ENCODE measurements at places on chromosomes 3 and 15. TPM values are rescaled to one million over a fixed set of nuclear protein-coding genes. Genes with fewer than 3 reads are reported as not detected.
A peak's percentile ranks its signal among the peaks of the same experiment; 100 is the strongest.

GRCh38 chr3:112671930-112672715, 31.2 kb upstream of the CCDC80 start:
- DNase-seq = no peak

GRCh38 chr3:132963786-132964185, 74.4 kb upstream of the TMEM108 start:
- DNase-seq = no peak

DNA sequence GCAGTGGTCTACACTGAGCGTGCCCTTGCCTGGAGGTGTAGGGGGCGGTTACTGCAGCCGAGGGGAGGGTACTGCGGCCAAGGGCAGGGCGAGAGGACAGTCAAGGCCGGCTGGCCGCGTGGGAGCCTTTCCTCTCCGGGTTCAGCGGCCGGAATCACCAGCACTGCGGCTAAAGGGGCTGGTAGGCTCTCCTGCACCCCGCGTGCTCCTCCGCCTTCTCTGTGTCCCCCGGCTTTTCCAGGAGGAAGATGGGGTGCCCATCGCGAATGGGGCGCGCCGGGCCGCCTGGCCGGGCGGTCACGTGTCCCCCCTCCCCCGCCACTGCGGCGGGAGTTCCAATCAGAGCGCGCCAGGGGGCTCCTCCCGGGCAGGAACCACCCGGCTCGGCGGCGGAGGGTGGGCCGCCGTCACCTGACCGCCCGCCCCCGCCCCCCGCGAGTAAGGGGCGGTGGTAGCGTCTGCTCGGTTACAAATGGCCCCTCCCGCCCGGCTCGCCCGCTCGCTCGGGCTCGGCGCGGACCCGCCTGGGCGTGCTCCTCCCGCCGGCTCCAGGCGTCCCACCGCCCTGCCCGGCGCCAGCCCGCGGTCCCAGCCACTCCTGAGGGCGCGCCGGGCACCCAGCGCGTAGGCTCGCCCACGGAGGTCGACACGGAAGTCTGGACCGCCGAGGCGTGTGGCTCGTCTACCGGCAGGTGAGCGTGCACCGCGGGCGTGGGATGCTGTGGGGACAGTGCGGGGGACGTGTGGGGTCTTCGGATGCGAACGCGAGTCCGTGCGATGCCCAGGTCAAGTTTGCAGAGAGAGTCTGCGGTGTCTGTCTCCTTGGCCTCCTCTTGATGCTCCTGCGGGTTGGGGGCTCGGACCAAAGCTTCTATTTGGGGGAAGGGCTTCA, 242.6 kb upstream of the TOPAZ1 start:
- no peak for DNase-seq

DNA sequence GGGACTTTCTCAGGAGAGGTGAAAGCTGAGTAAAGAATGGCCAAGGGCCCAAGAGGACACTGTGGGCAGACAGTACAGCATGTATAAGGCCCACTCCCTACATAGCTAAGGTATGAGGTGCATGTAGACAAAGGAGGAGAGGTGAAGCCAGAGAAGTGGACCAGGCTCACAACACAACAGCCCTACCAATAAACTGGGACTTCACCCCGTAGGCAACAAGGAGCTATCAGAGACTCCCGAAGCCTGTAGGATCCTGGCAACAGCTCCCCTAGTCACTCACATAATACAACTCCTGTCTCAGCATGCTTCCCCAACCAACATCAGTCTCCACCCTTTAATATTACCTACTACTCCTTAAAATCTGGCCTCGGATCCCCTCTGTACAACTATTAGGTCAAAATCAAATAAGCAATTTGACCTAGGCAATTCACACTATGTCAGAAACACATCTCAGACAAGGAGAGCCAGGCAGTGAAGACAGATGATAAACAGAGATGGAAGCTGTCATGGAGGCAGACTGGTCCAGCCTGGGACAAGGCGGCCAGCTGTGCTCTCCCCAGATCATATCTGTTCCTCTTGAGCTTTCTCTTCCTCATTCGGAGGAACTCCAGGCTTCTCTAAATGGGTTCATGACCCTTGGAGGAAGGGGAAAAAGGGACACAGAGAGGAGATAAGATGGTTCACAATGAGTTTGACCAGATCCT, 1.4 kb downstream of the XXYLT1 start:
- DNase-seq = no peak

DNA sequence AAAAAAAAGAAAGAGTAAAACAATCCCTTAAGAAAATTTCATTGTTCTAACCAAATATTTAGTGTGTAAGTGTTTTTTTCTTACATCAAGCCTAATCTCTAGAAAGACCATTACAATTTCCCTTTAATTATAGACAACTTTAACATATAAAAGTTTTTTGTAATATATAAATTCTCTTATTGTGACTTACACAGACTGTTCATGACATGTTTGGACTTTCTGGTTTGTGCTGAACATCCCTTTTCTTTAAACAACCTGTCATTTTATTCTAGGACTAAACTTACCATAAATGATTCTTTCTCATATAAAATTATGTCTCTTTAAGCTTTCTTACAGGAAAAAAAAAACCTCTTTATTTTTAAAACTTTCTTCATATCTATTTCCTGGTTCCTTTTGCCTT, 13.0 kb upstream of the BTLA start:
- no peak for DNase-seq

GRCh38 chr15:65638681-65639089, 16.9 kb downstream of the SLC24A1 start:
- DNase-seq = peak; percentile 54

GRCh38 chr3:134643150-134643675, 7.6 kb downstream of the KY start:
- DNase-seq = no peak

GRCh38 chr3:156359368-156359767, 195.5 kb downstream of the SSR3 start:
- no peak for DNase-seq

DNA sequence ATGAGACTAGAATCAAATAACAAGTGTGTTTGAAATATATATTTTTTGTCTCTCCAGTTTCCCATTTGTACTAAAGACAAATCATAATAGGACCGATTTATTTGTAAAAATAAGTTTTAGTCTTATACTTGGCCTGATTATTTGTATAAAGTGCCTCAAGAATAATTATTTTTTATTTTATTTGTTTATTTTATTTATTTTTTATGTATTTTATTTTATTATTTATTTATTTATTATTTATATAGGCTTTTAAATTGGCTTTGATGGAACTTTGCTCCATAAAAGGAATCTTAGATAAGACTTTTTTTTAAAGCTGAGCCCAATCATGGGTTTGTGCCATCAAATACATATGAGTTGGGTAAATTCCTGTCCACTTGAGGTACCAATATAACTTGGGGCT, 22.2 kb upstream of the ZNF80 start:
- DNase-seq = no peak

- DNase-seq = peak; percentile 41
These were observed 688 bp downstream of the SETD5 start for GRCh38 chr3:9397906-9398699.

- no peak for DNase-seq
These were observed 7.1 kb upstream of the SLC6A20 start for GRCh38 chr3:45803252-45803935.

DNA sequence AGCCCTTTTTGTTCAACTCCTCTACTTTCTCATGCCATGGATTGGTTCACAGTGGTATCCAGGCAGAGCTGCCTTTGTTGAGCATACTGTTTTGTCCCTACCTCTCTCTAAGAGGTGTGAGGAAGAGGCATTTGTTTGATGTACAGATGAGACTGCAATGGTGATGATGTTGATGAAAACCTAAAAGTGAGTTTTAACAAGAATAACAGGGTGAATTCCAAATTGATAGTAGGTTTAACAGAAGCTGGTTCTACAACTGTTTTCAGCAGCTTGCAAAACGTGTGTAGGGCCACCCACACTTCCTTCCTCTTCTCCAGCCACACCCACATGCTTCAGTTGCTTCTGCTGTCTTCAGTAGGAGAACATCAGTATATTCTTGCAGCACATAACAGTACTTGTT, 10.2 kb downstream of the SNRK start:
- DNase-seq = no peak

GRCh38 chr3:83023086-83023485, 1261.6 kb upstream of the GBE1 start:
- DNase-seq = no peak

GRCh38 chr3:143084856-143085731, 34.5 kb upstream of the CHST2 start:
- no peak for DNase-seq

DNA sequence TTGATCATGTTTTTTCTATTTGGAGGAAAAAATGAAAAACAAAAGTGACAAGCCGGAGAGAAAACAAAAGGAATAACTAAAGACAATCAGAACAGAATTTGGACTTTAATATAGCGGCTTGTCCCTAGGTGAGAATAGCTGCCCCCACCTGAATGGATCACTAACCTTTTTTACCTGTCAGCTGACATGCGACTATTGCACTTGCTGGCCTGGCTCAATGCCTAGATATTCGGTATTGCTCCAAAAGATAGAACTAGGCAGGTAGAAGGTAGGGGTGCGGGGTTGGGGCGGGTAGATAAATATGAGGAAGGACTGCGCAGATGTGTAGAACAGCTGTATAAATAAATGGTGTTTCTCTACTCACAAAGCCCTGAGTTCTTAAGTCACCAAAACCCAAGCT, 650 bp upstream of the MORC1 start:
- no peak for DNase-seq

GRCh38 chr3:104764496-104764895, 602.2 kb upstream of the ALCAM start:
- no peak for DNase-seq

DNA sequence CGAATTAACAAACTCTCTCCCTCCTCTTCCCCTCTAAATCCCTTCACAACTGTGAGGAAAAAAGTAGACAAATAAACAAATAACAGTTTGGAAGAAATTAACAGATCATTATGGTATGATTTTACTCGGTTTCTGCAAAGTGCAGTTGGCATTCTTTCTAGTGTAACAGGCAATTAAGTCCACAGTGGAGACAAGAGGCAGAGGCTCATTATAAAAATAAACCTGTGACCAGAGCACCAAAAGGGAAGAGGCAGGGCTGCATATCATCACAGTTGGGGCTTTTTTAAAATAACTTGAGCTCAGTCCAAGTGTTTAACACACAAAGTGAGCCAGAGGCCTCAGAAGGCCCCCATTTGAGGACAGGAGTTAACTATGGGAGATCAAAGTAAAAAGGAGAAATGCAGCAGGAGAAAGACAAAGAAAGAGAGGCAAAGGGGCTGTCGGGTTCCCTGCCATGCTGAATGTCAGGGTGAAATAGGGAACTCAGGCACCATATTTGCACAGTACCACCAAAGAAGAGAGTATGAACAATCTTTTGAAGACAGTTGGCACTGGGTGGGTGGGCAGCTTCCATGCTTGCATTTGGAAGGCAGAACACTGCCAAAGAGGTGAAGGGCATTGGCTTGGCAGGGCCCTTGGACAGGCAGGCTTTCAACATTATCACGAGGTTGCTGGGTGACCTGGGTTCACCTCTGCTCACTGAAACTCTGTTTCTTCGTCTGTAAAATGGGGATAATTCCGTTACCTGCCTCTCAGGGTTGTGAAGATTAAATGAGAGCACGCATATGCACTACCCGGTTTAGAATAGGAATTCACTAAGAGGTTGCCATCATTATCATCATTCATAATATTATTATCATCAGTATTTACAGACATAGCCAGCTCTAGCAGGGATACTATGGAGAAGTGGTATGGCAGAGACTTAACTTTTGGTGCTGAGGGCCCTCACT, 134.5 kb downstream of the MEX3B start:
- no peak for DNase-seq

- DNase-seq = no peak
These were observed 48.9 kb downstream of the SSUH2 start for GRCh38 chr3:8595695-8596115.

- DNase-seq = no peak
These were observed 281.7 kb upstream of the RASGRP1 start for GRCh38 chr15:38846346-38846745.

TAGLN3 gene
- 1.0 TPM for total RNA-seq

ANKRD63 gene
- total RNA-seq = not detected

EFHB gene
- total RNA-seq = 0.94 TPM

ERICH6 gene
- 0.14 TPM for total RNA-seq

FAM107A gene
- 7.9 TPM for total RNA-seq

EPHA6 gene
- 1.3 TPM for total RNA-seq

TLNRD1 gene
- 9.1 TPM for total RNA-seq

THPO gene
- not detected for total RNA-seq
